Mesothelial cell of epicardium (in vitro differentiated cells): ENCODE measurements at places on chromosomes 5 and 9. TPM values are rescaled to one million over a fixed set of nuclear protein-coding genes. Genes with fewer than 3 reads are reported as not detected.

DNA sequence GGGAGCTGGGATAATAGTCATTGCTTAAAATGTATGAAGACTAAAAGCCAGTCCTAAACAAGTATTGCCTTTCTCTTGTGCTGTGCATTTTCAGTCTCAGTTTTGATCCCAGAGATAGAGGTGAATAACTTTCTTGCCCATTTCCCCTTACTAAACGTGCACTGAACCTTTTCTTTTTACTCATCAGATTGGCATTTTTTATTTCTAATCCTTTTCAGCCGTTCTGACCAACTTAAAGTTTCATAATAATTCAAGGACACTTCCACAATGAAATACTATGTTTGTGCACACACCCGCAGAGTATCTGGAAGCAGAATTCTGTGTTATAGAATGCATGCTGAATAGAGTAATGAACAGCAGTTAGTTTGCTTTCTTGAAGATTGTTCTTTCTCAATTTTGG is 343.6 kb downstream of the LRRC70 start:
- no peak overlapping the region for H3K4me3 ChIP-seq
- no peaks in the 10 kb centered on the region for H3K27me3 ChIP-seq

Gene TMEM252
- total RNA-seq: not detected in 3 replicates

Gene NUTM2F
- total RNA-seq: 0.27 to 0.38 TPM (median 0.31 TPM) in 3 replicates

Gene MOB3B
- total RNA-seq: 13.6 to 14.8 TPM (median 14.6 TPM) in 3 replicates

Gene PTPDC1
- total RNA-seq: 12.0 to 13.7 TPM (median 12.7 TPM) in 3 replicates

- H3K4me1 ChIP-seq: peaks cover 23% of the 10 kb centered on the region
- no peaks in the 10 kb centered on the region for H3K36me3 ChIP-seq
- no peak overlapping the region for H3K27ac ChIP-seq
- no peak overlapping the region for H3K4me3 ChIP-seq
Measured at GRCh38 chr5:166909040-166909439, 1382.4 kb upstream of the WWC1 start.

GRCh38 chr5:62306323-62306895 is 403 bp downstream of the KIF2A start:
- no peaks in the 10 kb centered on the region for H3K36me3 ChIP-seq
- peak overlapping the region; percentile 92 for H3K4me3 ChIP-seq
- no peaks in the 10 kb centered on the region for H3K27me3 ChIP-seq

DNA sequence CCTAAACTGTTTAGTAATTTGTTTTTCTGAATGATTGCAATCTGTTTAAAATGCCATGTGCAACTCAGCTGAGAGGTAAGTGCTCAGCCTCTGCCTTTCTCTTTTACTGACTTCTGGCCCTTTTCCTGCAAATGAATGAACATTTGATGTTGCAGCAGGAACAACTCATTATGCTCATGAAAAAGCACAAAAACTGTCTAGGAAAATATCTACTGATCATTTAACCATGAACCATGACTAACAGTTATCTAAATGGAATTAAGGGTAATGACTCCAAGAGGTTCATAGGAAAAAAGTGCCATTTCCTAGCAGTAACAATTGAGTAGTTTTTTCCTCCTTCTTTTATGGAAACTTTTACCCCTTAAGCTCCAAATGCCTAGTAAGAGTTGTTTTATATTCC is 70.6 kb upstream of the ANKH start:
- H3K36me3 ChIP-seq: no peaks in the 10 kb centered on the region
- no peak overlapping the region for H3K27ac ChIP-seq
- H3K4me1 ChIP-seq: peaks cover 5% of the 10 kb centered on the region

GRCh38 chr9:19999491-20000057 is 210.7 kb upstream of the SLC24A2 start:
- no peak overlapping the region for H3K27ac ChIP-seq
- no peaks in the 10 kb centered on the region for H3K27me3 ChIP-seq
- DNase-seq: no peak
- no peaks in the 10 kb centered on the region for H3K36me3 ChIP-seq
- H3K4me1 ChIP-seq: peaks cover 10% of the 10 kb centered on the region
- H3K4me3 ChIP-seq: no peak overlapping the region

GRCh38 chr9:116483622-116484491 is 203.2 kb upstream of the TRIM32 start:
- H3K4me1 ChIP-seq: peaks cover 25% of the 10 kb centered on the region
- peak overlapping the region; percentile 81 for H3K27ac ChIP-seq

DNA sequence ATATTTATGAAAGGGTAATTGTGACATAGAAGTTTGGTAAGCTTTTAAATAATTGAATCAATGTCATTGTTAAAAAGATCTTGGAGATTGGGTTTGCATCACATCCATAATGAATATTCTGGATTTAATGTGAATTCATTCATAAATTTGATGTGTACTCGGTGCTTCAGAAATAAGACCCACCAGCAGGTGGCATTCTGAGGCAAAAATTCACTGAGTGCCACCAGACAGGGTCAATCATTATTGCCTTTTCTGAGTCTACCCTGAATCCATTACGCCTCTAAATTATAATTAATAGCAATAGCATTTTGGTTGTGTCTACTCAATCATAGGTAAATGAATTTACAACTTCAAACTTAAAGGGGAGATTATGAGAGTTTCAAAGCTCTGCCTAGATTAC is 1.0 kb downstream of the TRPC7 start:
- no peak for DNase-seq
- H3K27ac ChIP-seq: no peak overlapping the region
- no peaks in the 10 kb centered on the region for H3K4me1 ChIP-seq
- no peaks in the 10 kb centered on the region for H3K36me3 ChIP-seq
- no peak overlapping the region for H3K4me3 ChIP-seq

GRCh38 chr9:4902135-4902475 is 83.0 kb upstream of the JAK2 start:
- H3K36me3 ChIP-seq: peaks cover 5% of the 10 kb centered on the region
- H3K27me3 ChIP-seq: no peaks in the 10 kb centered on the region
- no peak overlapping the region for H3K4me3 ChIP-seq

GRCh38 chr9:99352826-99353225 is 130.7 kb downstream of the SEC61B start:
- H3K36me3 ChIP-seq: no peaks in the 10 kb centered on the region
- no peaks in the 10 kb centered on the region for H3K27me3 ChIP-seq
- no peaks in the 10 kb centered on the region for H3K4me1 ChIP-seq
- no peak for DNase-seq
- no peak overlapping the region for H3K27ac ChIP-seq
